ENCODE measurements at places on chromosomes 6 and 20.
A peak's percentile ranks its signal among the peaks of the same experiment; 100 is the strongest.

DNA sequence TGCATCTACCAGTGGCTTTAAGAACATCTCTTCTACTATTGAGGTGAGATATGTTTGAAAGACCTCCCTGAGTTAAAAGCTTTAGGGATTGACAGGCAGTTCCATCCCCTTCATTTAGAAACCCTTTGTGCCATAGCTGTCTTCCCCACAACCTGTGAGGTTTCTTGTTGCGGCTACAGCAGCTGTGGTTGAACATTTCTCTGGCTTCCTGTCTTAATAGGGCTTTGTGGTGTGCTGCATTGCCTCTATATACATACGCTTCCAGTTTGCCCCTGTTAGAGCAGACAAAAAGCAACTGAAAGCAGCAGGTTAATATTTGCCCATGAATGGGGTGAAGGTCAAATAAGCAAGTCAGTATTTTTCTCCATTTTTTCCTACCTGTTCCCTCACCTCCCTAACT, 210.2 kb downstream of the TMEM200A start:
- no peak for DNase-seq

DNA sequence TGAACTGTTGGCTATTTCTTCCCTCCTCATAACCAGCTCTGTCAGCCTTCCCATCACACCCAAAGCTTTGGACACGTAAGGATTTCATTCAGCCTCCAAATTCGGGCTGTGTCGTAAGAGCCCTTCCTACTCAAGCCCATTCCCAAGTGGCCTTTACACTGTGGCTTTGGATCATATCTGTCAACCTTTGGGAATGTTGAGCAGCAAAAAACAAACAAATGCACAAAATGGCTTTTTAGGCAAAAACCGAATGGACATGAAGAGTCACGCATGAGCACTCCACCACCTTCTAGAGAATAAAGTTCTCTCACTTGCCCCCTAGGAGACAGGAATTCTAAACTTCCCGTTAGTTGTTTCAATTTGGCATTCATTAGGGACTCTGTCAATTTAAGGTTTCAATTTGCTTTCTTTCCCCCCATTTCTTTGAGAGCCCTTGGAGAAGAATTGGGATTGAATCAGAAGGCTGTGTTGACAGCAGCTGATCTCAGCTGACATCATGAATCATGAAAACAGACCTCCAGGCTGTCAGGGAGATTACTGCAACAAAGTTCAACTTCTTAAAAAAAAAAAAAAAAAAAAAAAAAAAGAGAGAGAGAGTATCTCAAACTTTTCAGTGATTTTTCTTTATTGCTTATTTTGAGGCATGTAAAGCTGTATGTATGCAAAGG, 110.3 kb downstream of the BCAS1 start:
- DNase-seq: no peak

DNA sequence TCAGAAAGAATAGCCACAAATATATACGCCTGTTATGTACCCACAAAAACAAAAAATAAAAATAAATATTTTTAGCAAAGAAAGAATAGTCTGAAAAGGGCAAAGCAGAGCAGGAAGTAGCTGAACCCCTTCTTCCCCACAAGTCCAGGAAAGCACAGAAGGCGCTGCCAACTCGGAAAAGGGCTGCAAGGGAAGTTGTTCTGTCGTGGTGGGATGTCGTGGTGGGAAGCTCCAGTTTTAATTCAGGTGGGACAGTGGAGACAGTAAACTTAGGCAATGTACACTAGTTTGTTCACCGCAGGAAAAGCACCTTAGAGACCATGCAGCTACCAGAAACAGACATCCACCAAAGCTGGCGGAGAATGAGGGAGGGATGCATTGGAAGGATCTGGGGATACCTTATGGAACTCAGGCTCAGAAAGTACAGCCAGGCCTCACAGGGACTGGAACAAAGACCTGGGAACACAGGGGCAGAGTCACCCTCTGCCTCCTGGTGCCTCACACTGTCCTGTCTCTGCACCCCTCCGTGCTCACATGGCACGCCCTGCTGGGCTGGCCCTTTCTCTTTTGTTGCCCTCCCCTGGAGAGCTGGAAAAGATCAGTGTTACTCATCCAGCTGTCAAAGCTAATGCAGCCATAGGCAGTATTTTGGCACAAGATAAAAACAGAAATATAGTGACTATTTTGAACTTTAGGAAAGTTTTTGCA, 3.3 kb upstream of the APMAP start:
- DNase-seq: no peak

- peak; percentile 27 for DNase-seq
Measured at GRCh38 chr20:39338469-39339376, 376.6 kb downstream of the DHX35 start.

- DNase-seq: peak; percentile 11
Measured at GRCh38 chr20:59729506-59729905, 125.2 kb downstream of the PHACTR3 start.

DNA sequence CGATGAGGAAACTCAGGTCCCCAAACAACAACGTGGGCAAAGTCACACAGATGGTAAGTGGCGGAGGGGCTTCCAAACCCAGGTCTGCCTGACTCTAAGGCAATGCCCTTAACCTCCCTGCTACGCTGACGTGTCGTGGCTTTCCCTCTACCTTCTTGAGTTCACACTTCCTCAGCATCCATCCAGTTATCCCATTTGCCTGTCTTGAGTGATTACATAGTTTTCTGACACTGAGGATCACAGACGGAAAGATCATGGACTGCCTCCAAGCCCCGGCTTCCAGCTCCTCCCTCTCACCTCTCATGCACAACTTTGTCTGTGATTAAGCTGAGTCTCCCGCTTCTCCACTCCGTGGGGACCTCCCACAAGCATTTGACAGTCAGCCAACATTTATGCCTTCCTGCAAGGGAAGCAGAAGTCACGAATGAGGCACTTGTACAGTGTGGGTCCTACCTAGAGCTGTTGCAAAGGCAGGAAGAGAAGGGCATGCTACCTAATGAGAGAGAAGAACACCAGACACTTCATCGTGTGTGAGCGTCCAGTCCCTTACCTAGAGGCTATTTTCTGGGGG, 33.8 kb downstream of the TBC1D7 start:
- DNase-seq: peak; percentile 87

GRCh38 chr6:41159415-41160082, 3.4 kb downstream of the TREM2 start:
- no peak for DNase-seq

DNA sequence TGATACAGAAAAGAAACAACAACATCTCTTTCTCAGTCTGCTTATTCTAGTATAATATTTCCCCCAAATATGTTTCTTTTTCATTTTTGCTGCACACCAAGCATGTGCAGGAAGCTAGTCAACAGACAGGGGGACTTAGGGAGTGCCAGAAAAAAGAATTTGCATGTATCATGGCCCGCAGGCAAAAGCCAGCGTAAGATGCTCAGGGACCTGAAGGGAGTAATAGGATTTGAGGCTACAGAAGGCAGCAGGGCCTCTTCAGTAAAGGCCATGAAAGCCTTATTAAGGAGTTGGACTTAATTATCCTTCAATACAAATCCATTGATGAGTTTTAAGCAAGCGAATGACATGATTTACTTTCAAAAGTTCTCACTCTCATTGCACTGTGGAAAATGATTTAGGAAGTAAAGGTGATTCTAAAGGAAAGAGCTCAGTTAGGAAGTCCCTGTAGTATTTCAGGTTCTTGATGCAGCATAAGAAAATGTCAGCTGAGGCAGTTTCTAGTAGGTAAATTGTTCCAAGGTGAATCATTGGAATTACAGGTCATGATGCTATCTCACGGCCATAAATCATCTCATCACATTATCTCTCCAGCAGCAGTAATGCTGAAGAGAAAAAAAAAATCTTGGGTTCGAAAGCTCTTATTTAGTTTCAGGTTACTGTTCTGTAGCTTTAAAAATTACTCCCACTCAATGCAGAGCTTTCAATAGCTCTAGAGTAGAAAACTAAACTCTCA, 94.8 kb downstream of the PTCHD4 start:
- no peak for DNase-seq

DNA sequence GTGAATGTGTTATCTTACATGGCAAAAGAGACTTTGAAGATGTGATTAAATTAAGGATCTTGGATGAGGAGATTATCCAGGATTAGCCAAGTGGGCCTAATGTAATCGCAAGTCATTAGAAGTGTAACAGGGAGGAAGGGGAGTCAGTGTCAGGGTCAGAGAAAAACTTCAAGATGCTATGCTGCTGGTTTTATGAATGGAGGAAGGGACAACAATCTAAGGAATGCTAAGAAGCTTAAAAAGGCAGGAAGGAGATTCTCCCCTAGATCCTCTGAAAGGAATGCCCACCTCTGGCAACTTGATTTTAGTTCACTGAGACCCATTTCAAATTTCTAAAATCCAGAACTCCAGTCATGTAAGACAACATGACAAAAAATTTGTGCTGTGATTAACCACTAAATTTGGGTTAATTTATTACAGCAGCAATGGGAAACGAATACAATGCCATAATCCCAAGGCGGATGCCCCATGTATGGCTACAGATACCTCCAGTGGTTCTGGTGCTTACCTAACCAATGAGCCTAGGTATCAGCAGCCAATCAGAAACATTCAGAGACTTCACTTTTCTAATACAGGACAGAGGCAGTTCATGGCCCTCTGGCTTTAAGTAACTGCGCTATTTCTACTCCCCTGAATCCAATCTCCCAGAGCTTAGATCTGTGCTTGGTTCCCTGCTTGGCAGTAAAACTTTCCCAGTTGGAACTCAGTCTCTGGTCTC, 3.6 kb upstream of the TAAR8 start:
- DNase-seq: no peak

Data from head of caudate nucleus (tissue), 42 donors.